ENCODE measurements at places on chromosomes 13 and 19.

DNA sequence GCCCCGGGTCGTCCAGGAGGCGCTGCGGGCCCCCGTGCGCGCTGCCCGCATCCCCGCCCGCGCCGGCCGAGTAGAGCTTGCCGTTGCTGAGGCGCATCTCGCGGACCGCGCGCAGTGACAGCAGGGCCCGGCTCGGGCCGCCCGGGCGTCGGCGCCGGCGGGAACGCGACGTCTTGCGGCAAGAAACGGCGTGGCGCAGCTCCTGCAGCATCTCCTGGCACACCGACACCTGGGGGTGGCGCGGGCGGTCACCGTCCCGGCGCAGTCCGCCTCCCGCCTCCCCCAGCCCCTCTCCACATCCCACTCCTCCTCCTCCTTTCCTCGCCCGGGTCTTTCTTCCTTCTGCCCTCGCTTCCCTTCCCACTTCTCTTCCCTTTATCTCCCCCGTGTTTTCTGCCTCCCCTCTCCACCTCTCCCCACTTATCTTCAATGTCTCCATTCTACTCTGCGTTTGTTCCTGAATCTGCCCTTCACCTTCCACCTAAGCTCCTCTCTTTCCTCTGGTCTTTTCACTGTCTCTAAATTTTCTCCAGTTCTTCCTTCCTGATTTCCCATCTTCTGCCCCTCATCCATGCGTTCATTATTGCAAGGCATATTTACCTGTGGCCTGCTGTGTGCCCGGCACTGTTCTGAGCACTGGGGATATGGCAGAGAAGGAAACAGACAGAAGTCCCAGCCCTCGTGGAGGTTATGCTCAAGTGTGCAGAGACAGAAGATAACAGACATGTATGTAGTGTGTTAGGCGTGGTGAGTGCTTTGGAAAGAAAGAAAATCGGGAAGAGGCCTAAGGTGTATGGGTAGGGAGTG, 5.2 kb upstream of the ATP1A3 start:
- no peak for DNase-seq

DNA sequence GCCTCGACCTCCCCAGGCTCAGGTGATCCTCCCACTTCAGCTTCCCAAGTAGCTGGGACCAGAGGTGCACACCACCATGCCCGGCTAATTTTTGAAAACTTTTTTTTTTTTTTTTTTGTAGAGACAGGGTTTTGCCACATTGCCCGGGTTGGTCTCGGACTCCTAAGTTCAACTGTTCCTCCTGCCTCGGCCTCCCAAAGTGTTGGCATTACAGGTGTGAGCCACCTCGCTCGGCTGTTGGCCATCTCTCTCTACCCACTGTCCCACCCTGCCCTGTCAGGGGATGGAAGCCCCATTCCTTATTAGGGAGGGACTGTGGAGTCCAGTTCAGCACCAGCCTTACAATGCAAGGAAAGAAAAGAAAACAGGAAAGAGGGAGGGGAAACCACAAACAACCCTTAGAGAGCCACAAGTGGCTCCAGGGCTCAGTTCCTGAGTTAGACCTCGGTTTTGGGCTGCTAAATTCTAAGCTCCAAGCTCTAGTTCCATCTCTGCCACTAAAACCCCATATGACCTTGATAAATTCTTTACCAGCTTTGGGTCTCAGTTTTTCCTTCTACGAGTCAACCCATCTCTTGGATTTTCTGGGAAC, 31.7 kb downstream of the ACTL9 start:
- DNase-seq: no peak

DNA sequence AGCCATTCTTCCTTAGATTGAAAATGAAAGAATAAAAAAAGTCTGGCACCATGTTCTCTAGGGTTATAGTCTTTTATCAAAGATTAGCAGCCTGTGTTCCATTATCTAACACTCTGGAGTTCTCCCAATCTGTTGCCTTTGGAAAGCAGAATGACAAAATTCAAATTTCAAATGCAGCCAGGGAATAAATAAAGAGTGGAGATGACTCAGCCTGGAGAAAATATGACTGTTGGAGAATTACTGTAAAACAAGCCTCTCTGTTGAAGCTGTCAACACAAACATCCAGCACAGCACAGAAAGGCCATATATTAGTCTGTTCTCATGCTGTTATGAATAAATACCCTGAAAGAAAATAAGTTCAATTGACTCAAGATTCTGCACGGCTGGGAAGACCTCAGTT, 650.5 kb upstream of the SLC10A2 start:
- DNase-seq: no peak

GRCh38 chr19:1053176-1054101, 13.5 kb upstream of the ARHGAP45 start:
- DNase-seq: no peak

GRCh38 chr19:29587059-29587458, 19.0 kb upstream of the POP4 start:
- no peak for DNase-seq

DNA sequence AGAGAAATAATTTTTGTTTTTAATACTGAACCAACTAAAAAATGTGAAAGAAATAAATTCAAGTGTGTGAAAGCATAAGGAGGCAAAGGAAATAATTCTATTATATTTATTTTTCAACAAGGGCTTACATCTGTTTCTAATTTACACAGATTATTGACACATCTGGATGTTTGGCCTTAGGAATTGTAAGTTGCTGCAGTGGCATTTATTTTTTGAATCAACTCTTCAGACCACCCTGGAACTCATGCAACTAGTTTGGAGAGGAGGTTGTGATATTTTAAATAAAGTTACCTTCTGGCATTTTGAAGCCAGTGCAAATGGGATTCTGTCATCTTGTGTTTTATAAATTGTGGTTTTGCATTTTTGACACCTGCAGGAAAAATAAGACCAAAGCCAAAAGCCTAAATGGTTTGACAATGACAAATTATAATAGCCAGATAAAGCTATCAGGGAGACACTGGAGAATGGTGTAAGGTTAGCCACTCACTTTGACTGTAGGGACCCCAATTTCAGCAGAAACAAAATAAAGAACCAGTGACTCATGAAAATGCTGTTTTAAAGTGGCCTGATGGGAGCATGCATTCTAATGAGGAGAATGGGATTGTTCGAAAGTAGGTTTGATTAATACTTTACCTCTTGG, 192.9 kb downstream of the KLF5 start:
- peak; percentile 63 for DNase-seq

DNA sequence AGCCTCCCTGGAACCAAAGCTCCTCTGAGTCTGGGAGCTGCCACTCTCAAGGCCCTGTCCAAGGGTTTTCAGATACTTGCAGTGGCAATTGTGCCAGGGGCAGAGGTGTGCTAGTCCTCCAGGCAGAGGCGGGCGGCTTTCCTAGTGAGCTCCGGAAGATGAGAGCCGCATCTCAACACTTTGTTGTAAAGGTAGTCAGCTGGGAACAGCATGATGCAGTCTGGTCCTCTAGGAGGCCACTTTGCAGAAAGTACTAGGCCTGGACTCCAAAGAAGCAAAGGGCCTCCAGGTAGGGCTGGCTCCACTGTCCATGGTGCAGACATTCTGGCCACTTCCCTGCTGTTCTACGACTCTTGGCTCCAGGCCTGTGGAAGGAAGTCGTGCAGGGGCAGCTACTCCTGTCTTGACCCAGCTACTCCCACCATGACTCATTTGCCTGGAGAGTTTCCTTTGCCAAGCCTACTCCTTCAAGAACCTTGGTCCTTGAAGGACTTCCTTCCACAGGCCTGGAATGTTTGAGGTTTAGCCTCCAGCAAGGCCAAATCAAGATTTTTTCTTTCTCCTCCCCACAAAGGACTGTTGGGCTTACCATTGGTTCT, 9.9 kb upstream of the ZNF536 start:
- peak; percentile 72 for DNase-seq

- DNase-seq: no peak
Observed at GRCh38 chr19:9308091-9308770, 1.4 kb downstream of the ZNF699 start.

- no peak for DNase-seq
Observed at GRCh38 chr19:45825263-45825605, 10.1 kb upstream of the RSPH6A start.

- no peak for DNase-seq
Observed at GRCh38 chr13:110705356-110705825, 525 bp downstream of the CARS2 start.

GRCh38 chr19:46021531-46022041, 1.3 kb downstream of the PGLYRP1 start:
- no peak for DNase-seq

DNA sequence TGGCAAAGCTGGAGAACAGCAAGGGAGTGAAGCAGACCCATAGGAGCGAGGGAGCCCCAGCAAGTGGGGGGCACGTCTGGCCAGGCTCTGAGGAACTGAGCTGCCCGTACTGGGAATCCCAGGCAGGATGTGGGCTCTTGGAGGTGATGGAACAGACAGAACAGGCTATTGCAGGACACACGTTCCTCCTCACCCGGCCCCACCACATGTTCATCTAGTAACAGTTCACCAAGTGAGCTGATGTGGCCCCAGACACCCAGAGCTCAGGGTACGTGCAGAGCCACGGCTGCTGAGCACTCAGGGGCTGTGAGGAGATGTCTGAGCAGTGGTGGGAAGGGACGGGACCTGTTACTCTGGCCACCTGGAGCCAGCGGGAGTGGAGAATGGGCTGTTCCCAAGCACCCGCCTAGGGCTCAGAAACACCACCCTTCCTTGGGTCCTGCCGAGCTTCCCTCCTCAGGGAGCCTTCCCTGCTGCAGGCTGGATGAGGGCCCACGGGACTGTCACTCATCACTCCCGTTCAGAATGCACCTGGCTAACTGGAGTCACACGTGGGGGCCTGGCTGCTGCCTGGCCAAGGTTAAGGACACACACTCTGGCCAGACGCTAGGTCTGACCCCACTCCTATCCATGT, 18.4 kb downstream of the ELL start:
- no peak for DNase-seq

- no peak for DNase-seq
Observed at GRCh38 chr13:32735859-32736258, 149.6 kb downstream of the PDS5B start.

GRCh38 chr19:21322528-21322927, 6.7 kb downstream of the ZNF708 start:
- no peak for DNase-seq

DNA sequence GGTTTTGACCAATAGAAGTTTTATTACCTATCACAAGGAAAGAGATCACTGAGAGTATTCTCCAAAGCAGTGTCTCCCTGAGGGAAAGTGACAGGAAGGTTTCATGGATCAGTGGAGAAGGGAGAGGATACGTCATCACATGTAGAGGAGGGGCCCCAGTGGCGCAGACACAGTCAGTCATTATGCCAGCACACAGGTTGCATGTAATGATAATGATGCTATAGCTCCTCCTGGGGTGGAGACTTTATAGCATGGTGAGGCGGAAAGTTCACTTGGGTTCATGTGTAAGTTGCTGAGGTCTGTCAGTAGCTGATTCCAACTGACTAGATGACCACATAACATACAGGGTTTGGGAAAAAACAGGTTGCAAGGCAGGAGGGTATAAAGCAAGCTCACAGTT, 88.8 kb downstream of the FNDC3A start:
- no peak for DNase-seq

GRCh38 chr13:75402787-75403186, 79.2 kb downstream of the TBC1D4 start:
- DNase-seq: no peak

DNA sequence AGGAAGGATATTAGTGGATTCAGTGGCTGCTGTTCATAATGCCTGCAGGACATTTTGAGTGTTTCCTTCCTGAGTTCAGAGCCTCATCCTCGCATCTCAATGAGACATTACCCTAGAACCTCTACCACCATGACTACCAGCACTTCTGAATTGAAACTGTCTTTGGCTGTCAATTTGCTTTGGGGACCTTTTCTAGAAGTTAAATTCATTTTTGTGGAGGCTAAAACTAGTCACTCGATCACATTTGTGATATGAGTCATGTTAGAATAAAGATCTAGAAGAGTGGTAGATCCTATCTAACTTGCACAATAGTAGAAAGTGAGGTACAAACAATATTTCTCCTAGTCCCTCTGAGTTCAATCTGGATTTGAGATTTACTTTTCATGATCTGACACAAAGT, 124.9 kb downstream of the KCNRG start:
- no peak for DNase-seq

DNA sequence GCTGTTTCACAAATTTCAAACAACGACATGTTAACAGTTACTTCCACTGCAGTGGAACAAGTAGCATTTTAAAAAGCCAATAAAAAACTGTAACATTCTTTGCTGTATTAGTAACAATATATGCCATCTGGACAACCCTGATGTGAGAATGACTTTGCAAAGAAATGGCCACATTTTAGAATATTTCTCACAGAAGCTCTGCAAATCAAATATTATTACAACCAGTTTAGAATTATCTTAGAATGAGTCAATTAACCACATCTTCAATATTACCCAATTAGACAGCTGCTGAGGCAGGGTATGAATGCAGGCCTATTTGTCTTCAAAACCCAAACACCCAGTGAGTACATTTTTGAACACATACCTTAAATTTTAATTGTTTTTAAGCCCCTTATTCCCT, 3.2 kb downstream of the ZNF699 start:
- DNase-seq: peak; percentile 91

GRCh38 chr13:29969286-29969685, 118.9 kb upstream of the UBL3 start:
- DNase-seq: peak; percentile 61

- peak; percentile 25 for DNase-seq
Observed at GRCh38 chr13:113623491-113624234, 34.3 kb downstream of the ATP4B start.

GRCh38 chr13:75836441-75836840, 200.3 kb downstream of the LMO7 start:
- DNase-seq: no peak

GRCh38 chr13:83815598-83815997, 66.7 kb downstream of the SLITRK1 start:
- no peak for DNase-seq

- no peak for DNase-seq
Observed at GRCh38 chr13:42543215-42543797, 30.6 kb upstream of the TNFSF11 start.

GRCh38 chr13:106143392-106143791, 392.1 kb downstream of the EFNB2 start:
- DNase-seq: peak; percentile 83

GRCh38 chr13:56659041-56659471, 481.7 kb upstream of the PRR20A start:
- DNase-seq: no peak

- no peak for DNase-seq
Observed at GRCh38 chr13:95349267-95349666, 48.0 kb upstream of the ABCC4 start.

Data from fibroblast of skin of scalp (primary cell).